ENCODE measurements at places on chromosomes 6 and 20.

DNA sequence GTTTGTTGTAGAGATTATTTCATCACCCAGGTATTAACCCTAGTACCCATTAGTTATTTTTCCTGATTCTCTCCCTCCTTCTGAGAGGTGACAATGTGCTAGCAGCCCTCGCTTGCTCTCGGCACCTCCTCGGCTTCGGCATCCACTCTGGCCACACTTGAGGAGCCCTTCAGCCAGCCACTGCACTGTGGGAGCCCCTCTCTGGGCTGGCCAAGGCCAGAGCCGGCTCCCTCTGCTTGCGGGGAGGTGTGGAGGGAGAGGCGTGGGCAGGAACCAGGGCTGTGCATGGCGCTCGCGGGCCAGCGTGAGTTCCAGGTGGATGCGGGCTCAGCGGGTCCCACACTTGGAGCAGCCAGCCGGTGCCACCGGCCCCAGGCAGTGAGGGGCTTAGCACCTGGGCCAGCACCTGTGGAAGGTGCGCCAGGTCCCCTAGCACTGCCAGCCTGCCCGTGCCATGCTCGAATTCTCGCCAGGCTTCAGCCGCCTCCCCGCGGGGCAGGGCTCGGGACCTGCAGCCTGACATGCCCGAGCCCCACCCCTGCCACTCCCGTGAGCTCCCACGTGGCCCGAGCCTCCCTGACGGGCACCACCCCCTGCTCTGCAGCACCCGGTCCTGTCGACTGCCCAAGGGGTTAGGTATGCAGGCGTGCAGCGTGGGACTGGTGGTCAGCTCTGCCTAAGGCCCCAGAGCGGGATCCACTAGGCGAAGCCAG, 221.9 kb downstream of the WDR27 start:
- no peak for DNase-seq

DNA sequence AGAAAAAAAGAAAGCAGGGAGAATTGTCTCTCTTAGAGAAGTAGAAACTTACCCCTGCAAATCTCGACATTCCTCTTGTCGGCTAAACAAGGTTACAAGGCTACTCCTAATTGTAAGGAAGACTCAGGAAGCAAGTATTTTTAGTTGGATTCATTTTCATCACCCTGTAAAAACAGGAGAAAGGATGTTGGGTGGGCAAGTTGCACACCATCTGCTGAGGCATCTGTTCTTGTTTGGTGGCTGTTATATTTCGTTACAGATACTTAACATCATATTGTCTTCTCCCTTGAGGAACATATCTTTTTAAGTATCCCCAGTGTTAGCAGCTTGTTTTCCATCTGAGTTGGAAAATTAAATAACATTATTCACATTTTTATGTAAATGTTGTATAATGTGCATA, 187.5 kb downstream of the PLCB4 start:
- DNase-seq, result no peak

GRCh38 chr20:56391596-56392131, 351 bp downstream of the AURKA start:
- no peak for DNase-seq

GRCh38 chr6:66897576-66897975, 1190.5 kb upstream of the EYS start:
- peak; percentile 0 for DNase-seq

DNA sequence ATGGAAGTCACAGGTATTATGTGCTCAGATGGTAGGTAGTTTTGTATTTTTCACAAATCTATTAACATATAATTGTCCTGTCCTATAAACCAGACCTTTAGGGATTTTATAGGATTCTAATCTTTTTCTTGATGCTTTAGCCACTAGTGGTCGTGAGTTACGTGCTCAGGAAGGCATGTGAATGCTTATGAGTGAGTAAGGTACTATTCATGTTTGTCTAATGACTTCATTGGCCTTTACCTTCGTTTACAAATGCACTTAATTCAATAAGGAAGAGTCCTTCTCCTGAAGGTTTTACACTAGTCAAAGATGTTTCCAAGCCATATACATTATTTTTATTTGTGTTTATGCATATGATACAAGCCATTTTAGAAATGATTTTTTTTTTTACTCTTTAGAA, 23.0 kb downstream of the PACRG start:
- no peak for DNase-seq

DNA sequence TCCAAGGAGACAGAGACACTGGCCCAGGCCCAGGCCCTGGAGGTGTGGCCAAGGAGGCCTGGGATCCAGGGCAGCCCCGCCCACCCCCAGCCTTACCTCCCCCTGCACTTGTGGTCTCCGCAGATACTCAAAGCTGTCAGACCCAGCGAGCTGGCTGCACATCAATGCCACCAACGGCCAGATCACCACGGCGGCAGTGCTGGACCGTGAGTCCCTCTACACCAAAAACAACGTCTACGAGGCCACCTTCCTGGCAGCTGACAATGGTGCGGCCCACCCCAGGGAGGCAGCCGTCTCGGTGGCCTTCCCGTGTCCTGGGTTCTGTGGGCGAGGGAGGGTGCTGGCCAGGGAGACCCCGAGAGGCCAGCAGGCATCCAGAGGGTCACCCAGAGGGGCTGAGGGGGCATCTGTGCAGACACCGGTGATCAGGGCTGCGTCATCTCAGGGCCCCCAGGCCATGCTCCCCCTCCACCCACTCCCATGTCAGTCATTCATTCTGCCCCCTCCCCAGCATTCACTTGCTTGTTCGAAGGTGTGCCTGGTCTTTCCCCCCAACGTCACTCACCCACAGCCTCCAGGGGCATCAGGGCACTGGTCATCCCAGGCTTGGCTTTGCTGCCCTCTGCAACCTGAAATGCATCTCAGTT, 141.3 kb downstream of the TAF4 start:
- no peak for DNase-seq

- DNase-seq, result no peak
These were observed 12.1 kb upstream of the CHRNA4 start for GRCh38 chr20:63372971-63373885.

DNA sequence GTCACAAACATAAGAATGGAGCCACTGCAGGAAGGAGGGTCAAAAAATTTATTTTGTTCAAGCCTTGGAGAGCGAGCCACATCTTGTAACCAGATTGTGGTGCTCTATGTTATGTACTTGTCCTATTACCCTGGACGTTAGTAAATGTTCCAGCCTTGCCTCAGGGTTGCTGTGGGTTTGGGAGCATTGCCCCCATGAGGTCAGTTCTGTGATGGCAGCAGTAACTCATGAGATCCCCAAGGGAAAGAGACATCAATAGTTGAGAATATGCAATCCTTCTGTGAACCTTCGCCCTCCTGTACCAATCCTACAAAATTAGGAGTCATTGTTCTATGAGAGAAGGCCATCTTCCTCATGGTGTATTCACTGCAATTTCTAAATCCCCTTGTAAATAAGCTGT, 16.4 kb upstream of the CFAP206 start:
- DNase-seq, result peak; percentile 10

DNA sequence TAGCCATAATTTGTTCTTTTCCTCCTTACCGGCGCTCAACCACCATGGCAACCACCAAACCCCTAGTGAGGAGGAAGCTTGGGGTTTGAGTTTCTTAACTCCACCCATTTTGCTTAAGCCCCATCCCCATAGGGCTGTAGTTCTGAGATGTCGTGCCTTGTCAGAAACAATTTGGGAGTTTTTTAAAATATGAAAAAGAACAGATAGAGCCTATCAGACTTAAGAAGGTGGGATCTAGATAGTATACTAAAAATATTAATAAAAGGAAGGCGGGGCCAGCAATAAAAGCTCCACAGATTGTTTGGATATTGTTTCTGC, 5.6 kb downstream of the BRD2 start:
- no peak for DNase-seq

- no peak for DNase-seq
These were observed 86.3 kb upstream of the HIVEP1 start for GRCh38 chr6:11925805-11926204.

GRCh38 chr6:47302043-47302442, 7.7 kb downstream of the TNFRSF21 start:
- DNase-seq, result no peak

DNA sequence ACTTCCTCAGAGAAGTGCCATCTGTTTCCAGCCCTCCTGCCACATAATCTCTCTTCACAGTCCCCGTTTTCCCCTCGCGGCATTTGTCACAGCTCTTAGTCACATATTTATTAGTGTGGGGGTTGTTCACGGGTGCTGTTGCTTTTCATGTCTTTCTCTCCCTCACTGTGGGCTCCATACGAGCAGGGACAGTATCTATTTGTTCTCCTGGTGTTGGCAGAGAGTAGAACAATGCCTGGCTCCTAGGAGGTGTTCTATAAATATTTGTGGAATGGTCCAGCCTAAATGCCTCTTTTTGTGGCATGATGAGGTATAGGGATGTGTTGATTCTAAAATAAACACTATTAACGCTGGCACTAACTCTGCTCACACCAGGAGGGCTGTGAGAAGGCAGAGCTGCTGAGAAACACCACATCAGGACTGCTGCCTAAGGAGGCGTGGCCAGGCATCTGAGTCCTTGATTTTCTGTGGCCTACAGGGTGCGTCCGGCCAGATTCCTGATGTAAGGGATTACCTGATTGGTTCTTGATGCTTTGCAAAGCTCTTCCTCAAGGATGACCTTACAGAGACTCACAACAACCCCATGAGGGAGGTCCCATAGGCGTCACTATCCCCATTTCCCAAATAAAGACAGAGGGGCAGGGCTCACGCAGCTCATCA, 219.8 kb upstream of the ARID1B start:
- peak; percentile 4 for DNase-seq

- DNase-seq, result no peak
These were observed 735.7 kb downstream of the KIF16B start for GRCh38 chr20:15837563-15837962.

DNA sequence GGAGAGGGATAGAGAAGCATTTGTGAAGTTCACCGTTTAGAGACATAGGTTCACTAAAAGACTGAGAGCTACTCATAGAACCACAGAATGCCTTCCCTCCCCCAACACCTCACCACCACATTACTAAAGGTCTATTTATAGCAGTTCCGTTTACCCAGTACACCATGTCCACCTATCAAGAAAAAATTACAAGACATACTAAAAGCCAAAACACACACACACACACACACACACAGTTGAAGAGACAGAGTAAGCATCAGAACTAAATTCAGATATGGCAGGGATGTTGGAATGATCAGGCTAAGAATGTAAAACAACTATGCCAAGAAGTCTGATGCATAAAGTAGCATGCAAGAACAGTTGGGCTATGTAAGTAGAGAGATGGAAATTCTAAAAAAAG, 52.3 kb downstream of the SLC22A3 start:
- no peak for DNase-seq

GRCh38 chr6:160139420-160139851, 17.8 kb downstream of the SLC22A1 start:
- DNase-seq, result peak; percentile 76

DNA sequence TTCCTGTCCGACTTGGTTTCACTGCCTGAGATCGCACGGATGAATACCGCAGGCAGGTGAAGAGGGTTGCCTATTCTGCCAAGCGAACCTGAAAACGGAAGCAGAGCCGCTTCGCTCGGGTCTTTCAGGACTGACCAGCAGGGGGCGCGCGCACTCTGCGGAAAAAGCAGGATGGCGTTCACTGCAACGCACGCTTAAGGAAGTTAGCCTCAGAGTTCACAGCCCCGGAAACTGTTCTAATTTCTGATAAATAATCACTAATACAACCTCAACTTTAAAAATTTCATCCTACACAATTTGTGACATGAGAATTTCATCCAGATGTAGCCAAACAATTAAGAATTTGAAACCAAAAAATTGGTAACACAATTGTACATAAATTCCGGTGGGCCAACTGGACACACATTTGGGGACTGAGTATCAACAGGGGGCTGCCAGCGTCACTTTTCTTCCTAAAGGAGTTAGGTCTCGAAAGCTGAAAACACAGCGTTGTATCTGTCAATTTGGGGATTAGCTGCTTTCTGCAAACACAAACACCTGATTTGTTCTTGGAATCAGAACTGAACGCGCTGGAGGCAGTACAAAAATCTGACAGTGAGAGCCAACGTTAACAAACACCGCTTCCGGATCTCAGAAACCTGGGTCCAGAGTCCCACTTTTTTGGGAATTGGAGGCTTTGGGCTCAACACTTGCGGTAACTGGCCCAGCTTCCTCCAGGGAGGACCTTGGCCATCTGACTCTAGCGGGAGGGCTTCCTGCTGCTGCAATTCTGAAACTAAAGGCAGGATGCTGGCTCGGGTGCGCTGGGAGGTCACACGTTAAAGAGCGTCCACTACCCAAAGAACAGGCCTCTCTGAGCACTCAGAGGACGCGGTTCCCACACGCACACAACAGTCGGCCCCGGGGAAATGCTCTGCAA, 8.8 kb downstream of the PXDC1 start:
- DNase-seq, result no peak

DNA sequence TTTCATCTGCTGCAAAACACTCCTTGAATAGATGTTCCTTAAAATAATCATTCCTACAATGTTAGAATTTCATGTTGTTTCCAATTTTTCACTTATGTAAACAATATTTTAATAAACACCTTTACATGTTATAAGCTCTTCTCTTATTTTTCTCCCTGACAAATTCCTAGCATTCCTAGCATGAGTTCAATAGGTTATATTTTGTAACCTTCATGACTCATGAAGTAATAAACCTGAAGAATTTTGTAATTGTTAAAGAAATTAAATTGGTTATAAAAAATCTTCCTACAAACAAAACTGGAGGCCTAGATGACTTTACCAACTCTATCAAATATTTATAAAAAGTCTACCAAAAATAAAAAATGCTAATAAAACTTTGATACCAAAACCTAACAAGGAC, 66.3 kb downstream of the NT5E start:
- no peak for DNase-seq

DNA sequence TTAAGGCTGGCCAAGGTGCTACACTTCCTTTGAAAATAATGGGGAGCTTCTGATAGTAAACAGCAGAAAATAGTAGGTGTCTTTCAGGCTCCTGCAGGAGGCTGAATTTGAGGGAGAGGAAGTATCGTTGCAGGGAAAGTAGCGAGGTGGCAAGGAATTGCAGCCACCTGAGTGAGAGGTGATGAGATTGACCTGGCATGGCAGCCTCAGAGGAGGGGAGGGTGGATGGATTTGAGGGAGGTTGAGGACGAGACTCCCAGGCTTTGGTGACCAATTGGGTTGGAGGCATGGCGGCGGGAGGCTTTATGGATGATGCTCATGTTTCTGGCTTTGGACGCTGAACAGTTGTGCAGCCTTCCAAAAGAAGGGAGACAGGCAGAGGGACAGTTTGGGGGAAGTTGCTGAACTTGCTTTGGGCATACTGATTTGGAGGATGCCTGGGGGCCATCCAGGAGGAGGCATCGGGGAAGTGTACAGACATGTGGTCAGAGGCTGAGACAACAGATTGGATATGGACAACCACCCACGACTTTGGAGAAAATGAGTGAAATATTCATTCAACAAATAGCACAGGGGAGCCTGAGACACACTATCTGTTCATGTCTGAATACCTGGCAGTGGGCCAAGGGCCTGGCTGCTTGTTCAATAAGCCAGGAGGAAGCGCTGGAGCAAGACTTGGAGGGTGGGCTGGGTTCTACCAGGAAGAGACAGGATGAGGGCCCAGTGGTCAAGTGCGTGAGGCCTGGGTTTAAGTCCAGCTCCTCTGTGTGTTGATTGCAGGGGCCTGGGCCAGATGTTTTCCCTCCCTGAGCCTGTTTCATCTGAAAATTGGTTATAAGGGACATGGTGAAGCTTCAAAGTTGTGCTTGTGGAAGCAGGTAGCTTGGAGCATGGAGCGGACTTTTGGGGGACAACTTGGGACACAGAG, 113.2 kb downstream of the CEBPB start:
- no peak for DNase-seq

Measured in GM04504 (cell line).